ENCODE measurements at places on chromosomes 7 and 10. TPM values are rescaled to one million over a fixed set of nuclear protein-coding genes. Genes with fewer than 3 reads are reported as not detected.

The CCL26 gene
- 1.9 TPM for total RNA-seq

The SLC35B4 gene
- total RNA-seq: 17.9 TPM

The ING3 gene
- total RNA-seq: 15.9 TPM

The FAM53B gene
- 13.4 TPM for total RNA-seq

The SPDYE16 gene
- 0.48 TPM for total RNA-seq

The PDE1C gene
- 6.6 TPM for total RNA-seq

The LRRN3 gene
- total RNA-seq: 0.51 TPM

The MYOZ1 gene
- 3.2 TPM for total RNA-seq

The C10orf67 gene
- total RNA-seq: not detected

- no peak for DNase-seq
Measured at GRCh38 chr7:99677648-99678045, 2.1 kb downstream of the CYP3A5 start.

DNA sequence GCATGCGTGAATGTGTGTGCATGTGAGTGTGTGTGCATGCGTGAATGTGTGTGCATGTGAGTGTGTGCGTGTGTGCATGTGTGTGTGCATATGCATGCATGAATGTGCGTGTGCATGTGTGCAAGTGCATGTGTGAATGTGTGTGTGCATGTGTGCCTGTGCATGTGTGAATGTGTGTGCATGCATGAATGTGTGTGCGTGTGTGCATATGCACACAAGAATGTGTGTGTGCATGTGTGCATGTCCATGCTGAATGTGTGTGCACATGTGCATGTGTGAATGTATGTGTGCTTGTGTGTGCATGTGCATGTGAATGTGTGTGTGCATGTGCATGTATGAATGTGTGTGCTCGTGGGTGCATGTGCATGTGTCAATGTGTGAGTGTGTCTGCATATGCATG, 42.1 kb upstream of the NUB1 start:
- no peak for DNase-seq

DNA sequence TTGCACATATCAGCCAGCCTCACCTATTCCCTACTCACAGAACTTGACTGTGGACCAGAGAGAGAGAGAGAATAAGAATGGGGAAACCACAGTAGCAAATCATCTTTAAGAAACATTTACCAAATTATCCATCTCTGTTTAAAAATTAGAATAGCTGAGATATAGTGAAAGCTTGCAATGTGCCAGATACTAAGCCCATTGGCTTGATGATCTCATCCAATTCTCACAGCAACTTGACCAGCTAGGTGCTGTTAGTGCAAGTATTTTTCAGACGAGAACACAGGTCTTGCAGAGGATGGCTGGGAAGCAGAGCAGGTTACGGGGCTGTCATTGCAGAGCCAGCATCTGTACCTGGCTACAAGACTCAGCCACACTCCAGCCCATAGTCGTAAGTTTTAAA, 50.9 kb downstream of the KLF6 start:
- DNase-seq: no peak

DNA sequence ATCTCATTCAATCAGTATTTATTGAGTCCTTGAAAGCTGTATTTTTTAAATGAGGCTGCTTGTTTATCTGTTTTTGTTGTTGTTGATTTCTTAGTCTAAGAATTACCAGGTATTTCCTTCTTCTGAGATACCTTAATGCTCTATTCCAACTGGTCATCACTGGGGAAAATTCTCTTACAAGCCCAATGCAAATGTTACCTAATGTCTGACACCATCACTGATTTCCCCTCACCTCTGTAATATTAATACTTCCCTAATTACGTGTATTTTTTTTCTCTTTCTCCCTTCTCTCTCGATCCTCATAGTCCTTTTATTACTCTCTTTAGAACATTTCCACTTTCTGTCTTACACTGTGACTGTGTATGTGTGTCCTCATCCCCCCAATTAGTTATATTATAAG, 13.9 kb downstream of the HDAC9 start:
- DNase-seq: no peak

GRCh38 chr10:92241501-92241900, 49.4 kb downstream of the CPEB3 start:
- no peak for DNase-seq

- DNase-seq: no peak
Measured at GRCh38 chr7:134482858-134483257, 24.0 kb upstream of the AKR1B1 start.

DNA sequence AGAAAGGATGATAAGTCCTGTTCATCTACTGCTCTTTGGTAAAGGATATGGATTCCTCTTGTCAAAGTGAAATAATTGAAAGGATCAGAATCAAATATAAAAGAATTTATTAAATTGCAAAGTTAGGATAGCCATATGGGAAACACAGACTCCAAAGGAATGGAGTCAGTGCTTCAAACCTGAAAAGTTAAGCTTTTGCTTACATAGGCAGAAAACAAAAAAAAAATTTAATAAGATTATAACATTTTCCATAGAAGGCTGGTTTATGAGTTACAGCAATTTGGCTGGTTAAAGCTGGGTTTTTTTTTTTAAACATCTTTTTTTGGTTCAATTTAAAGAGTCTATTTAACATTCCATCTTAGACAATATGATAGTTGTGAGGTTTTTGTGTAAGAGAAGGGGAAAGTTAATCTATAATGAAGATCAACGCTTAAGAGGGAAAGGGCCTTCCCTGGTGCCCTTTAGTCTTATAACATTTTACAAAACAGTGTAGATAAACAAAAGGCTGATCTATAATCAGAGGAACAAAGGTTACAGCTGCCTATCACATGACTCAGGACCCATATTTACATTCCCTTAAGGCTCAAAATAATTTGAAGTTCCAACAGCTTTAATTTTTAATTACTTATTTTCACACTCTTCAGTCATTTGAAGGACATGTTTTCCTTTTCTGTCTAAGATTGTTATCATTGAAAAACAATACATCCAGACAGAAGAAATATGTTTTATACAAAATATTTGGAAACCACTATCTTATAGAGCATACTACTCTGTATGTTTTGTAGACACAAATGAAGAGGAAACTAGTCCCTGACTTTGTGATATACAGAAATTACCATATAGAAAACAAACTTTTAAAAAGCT, 234.3 kb upstream of the MBL2 start:
- DNase-seq: no peak

- no peak for DNase-seq
Measured at GRCh38 chr10:33434933-33435332, 100.5 kb upstream of the NRP1 start.

DNA sequence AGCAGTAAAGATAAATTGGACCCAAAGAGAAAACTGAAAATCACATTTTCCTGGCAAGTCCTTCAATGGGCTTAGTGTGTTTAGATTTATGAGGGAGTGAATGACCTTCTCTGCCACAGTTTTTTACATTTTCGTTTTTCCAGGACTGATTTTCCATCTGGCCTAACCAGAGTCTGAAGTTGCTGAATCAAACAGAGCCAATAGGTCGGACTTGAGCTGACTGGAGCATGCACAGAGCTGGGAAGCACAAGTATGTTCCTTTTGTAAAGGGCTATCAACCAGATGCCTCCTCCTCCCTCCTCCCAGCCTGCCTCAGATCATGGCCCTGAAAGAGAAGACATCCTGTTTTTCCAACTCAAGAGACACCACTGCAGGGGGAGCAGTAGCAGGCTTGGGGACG, 126.0 kb upstream of the ANKRD1 start:
- DNase-seq: no peak

GRCh38 chr10:813286-813685, 118.2 kb downstream of the LARP4B start:
- no peak for DNase-seq

DNA sequence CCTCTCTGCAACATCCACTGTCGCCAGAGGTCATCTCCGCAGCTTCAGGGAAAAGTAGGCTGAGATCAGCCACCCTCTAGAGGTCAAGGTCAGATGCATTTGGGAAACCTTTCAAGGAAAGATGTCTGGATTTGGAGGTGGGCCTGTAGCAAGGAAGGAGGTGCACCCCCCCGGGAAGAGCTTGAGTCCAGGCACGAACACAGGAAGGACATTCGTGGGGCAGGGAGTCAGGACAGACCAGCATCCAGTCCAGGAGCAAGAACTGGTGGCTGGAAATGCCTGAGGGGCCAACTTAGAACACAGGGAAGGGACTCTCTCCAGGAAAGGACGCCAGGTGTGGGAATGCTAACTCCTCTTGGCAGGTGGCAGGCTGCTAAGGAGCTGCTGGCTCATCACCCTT, 614.1 kb upstream of the MGMT start:
- DNase-seq: no peak

GRCh38 chr10:32489901-32490300, 44.0 kb downstream of the CCDC7 start:
- DNase-seq: no peak

- no peak for DNase-seq
Measured at GRCh38 chr7:150413640-150414081, 34.5 kb downstream of the ZNF775 start.

DNA sequence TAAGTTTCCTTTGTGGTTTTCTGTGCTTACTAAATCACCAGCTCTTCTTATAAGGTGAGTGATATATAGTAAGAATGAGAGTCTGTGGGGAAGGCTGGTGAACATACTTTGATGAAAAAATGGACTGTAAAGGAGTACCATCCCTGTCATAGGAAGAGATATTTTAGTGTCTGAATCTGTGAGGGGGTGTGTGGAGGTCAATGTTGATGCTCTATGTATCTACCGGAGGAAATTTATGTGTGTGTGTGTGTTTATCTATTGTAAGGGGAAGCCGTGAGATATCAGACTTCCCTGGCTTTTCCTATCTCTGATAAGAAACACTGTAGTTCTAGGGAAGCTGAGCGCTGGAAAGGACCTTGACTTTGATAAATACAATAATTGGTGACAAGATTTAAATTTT, 179.0 kb downstream of the PCDH15 start:
- DNase-seq: no peak

Measured in aorta (tissue), 5 donors.